ENCODE measurements at places on chromosomes 6 and 20.

DNA sequence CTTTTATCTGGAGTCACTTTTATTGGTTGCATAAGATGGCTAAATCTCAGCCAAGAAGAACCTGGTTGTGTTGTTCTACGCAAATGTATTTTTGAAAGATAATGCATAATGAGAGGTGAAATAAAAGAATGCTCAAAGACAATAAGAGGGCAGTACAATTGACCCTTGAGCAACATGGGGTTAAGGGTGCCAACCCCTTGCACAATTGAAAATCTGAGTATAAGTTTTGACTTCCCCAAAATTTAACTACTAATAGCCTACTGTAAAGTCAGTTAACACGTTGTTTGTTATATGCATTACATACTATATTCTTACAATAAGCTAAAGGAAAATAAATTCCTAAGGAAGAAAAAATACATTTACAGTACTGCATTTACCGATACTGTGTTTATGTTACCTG, 5.9 kb downstream of the RNF146 start:
- no peaks in the 10 kb centered on the region for H3K27me3 ChIP-seq
- no peak overlapping the region for H3K4me3 ChIP-seq
- H3K36me3 ChIP-seq, result peaks cover 2% of the 10 kb centered on the region
- no peak overlapping the region for H3K27ac ChIP-seq
- peaks cover 20% of the 10 kb centered on the region for H3K4me1 ChIP-seq

DNA sequence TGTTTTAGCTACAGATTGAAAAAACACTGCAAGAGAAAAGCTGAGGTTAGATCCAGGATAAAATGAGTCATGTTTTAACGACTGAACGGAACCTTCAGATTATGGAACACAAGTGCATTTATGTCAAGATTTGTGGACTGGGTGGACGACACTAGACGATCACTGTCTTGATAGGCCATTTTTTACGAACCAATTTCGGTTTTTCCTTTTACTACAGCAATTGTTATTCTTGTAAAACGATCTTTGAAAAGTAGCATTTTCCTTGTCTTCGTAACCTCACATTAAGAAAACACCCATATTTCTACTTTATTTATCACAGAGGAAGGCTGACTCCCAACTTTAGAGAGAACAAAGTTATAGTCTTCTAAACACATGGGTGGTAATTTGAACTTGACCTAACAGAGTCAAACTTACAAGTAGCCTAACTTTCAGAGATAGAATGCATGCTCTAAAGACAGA, 294.2 kb upstream of the TCF21 start:
- H3K27ac ChIP-seq, result no peak overlapping the region
- no peak for ATAC-seq
- H3K36me3 ChIP-seq, result no peaks in the 10 kb centered on the region
- no peaks in the 10 kb centered on the region for H3K27me3 ChIP-seq
- no peaks in the 10 kb centered on the region for H3K4me1 ChIP-seq
- H3K4me3 ChIP-seq, result no peak overlapping the region

DNA sequence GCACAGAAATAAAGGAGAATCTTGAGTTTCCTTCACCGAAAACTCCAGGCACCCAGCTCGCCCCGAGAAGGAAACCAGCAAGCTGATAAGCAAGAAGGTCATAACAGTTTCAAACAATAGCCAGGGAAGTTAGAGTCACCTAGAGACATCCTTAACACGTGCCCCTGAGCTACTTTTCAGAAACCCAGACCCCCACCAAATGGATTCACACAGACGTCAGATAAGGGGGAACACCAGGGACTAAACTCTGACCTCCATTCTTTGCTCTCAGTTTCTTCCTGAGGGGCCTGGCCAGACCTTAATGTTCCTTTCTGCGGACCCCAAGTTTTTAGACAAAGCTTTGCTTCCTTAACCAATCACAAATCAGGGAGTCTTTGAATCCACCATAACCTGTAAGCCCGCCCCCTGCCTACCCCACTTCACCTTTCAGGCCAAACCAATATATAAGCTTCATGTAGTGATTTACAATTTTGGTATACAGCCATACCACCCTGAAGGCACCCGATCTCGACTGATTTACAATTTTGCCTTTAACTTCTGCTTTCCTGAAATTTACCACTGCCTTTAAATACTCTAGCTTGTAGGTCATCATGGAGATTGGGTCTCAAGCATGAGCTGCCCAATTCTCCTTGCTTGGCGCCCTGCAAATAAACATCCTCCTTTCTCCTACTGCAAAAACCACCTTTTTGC, 11.7 kb downstream of the SOD2 start:
- H3K27me3 ChIP-seq, result no peaks in the 10 kb centered on the region
- no peak overlapping the region for H3K27ac ChIP-seq
- ATAC-seq, result no peak
- no peak overlapping the region for H3K4me3 ChIP-seq
- peaks cover 90% of the 10 kb centered on the region for H3K36me3 ChIP-seq
- H3K4me1 ChIP-seq, result peaks cover 9% of the 10 kb centered on the region

- H3K36me3 ChIP-seq, result peaks cover 12% of the 10 kb centered on the region
- H3K4me3 ChIP-seq, result peak overlapping the region; percentile 22
- H3K4me1 ChIP-seq, result peaks cover 13% of the 10 kb centered on the region
- ATAC-seq, result peak; percentile 76
- H3K27me3 ChIP-seq, result no peaks in the 10 kb centered on the region
Measured at GRCh38 chr6:87705070-87705691, 3.1 kb upstream of the AKIRIN2 start.

DNA sequence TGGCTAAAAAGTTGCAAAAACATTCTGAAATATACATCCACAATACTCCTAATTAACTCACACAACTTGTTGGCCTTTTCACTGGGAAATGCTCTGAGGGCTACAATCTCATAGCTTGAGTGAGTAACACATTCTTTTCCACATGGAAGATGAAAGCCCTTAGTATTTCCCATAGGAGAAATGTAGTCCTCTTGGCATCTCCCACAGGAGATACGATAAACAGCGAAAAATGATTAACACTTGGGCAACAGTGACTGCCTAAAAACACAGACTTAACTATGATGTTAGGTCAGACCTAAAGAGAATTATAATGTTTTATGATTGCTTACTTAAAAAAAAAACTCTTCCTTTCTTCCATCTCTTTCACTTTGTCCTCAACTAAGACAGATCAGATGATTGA, 9.0 kb downstream of the MYLK4 start:
- no peak for ATAC-seq
- no peak overlapping the region for H3K27ac ChIP-seq
- no peaks in the 10 kb centered on the region for H3K4me1 ChIP-seq

DNA sequence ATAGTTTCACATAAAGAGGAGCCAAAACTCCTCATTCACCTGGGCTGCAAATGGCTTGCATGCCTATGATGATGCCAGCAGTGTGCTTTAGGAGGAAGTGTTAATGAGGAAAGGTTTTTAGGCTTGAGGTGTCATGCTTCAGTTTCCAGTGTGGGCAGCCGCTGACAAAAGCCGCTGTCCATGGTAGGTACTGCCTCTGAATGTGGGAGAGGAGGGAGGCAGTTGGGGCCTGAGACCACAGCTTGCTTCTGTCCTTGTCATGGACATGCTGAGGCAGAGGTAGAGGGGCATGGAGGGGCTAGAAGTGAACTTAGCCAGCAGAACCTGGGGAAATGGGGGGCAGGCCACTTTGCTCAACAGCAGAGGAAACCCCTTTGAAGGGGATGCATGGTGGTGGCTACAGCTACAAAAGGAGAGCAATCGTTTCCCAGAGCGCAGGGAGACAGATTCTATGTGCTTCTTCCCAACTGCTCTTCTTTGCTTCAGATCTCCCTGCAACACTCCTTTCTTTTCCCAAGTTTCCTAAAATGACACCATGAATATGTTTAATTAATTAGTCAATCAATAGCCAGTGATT, 372.1 kb upstream of the CNR1 start:
- H3K4me3 ChIP-seq, result no peak overlapping the region
- H3K36me3 ChIP-seq, result no peaks in the 10 kb centered on the region
- no peak overlapping the region for H3K27ac ChIP-seq

GRCh38 chr6:119848696-119849095, 499.1 kb upstream of the MAN1A1 start:
- no peaks in the 10 kb centered on the region for H3K36me3 ChIP-seq
- no peak overlapping the region for H3K27ac ChIP-seq
- no peak for ATAC-seq
- peaks cover 7% of the 10 kb centered on the region for H3K27me3 ChIP-seq
- no peak overlapping the region for H3K4me3 ChIP-seq

DNA sequence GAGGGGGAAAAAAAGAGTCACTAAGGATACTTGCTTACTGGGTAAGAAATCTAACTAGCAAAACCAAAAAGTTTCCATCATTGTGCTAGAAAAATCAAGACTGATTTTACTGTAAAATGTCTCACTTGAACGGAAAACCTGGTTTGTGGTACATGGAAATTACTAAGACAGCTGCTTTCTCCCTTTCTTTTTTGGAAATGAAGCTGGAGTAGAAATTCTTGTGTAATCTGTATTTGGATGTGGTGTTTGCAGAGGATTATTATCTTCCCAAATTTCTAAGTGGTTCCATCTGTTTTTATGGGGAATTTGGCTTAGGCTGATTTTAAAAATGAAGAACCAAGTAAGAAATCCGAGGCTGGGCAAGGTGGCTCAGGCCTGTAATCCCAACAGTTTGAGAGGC, 20.4 kb downstream of the EPB41L2 start:
- no peaks in the 10 kb centered on the region for H3K27me3 ChIP-seq
- no peak for ATAC-seq
- no peak overlapping the region for H3K27ac ChIP-seq
- H3K4me3 ChIP-seq, result no peak overlapping the region
- no peaks in the 10 kb centered on the region for H3K36me3 ChIP-seq
- H3K4me1 ChIP-seq, result no peaks in the 10 kb centered on the region

DNA sequence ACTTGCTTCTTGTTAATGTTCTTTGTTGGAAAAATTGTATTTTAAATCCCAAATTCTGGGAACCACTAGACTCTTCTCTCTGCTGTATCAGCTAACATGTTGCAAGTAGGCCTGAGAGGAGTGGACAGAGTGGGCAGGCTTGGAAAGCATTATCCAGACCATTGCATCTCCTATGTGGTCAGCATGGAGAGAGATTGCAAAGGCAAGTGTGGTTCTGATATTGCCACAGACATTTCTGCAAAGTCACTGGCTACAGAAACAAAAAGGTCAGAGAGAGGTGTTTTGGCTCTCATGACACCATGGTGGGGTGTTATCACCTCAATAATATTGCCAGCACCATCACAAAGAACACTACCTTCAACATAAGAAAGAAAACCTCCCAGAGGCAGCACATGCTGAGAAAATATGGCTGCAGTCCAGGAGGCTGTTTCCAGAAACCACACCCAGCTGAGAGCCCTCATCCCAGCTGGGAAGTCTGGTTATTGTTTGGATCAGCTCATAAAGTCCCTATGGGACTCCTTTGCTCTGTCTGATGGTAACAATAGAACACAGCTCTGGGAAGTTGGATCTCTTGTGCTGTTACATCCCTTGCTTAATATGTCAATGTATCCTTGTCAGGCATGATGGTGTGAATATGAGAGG, 78.2 kb upstream of the TBX18 start:
- no peaks in the 10 kb centered on the region for H3K27me3 ChIP-seq
- no peak overlapping the region for H3K4me3 ChIP-seq
- ATAC-seq, result no peak
- no peaks in the 10 kb centered on the region for H3K4me1 ChIP-seq

DNA sequence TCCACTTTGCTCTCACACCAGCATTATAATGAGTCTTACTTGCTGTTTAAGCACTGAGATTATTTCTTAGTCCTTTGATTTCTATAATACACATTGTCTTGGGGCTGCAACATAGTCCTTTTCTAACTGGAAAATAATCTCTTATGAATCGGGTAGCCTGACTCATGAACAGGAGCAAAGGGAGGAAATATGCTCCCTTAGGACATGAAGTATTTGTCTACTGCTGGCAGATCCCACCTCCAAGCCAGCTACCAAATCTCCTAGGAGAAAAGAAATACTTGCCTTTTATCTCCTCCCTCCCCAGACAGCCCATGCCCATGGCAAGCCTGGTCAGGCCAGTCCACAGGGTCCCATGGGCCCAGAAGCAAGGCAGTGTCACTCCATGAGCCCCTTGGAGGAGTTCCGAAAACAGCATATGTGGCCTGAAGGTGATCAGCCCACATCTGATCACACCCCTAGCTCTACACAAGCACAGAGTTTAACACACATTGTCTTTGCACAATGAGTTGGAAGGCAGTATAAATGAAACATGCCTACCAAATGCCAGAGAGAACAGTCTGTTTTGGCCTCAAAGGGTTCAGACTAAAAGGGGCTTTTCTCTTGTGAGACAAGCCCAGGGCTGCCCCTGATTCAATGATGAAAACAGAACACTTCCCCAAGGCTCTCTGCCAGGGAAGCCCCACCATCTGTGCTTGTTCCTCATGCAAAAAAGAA, 37.1 kb upstream of the SLC4A11 start:
- no peak overlapping the region for H3K27ac ChIP-seq
- H3K27me3 ChIP-seq, result no peaks in the 10 kb centered on the region
- H3K4me1 ChIP-seq, result no peaks in the 10 kb centered on the region
- no peak for ATAC-seq
- no peak overlapping the region for H3K4me3 ChIP-seq

- no peak overlapping the region for H3K4me3 ChIP-seq
- ATAC-seq, result no peak
- H3K27me3 ChIP-seq, result peaks cover 4% of the 10 kb centered on the region
- H3K27ac ChIP-seq, result no peak overlapping the region
- H3K36me3 ChIP-seq, result no peaks in the 10 kb centered on the region
Measured at GRCh38 chr6:75991941-75992340, 80.5 kb downstream of the IMPG1 start.

DNA sequence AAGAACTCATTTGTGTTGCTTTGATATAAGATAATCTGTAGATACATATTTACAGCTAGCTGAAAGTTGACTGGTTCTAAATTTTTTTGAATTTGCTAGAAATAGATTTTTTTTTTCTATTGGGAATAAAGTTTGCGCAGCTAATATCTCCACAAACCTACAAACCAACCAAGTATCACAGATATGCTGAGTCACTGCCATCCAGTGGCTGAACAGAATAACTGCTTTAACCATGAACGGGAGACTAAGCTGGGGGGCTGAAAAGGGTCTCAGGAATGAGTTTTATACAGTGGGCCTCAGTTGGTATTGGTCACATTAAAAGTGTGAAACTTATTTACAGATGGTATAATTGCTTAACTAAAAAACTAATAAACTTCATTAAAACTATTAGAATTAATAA, 326.7 kb upstream of the CNR1 start:
- peaks cover 11% of the 10 kb centered on the region for H3K27me3 ChIP-seq
- H3K4me1 ChIP-seq, result no peaks in the 10 kb centered on the region
- H3K27ac ChIP-seq, result no peak overlapping the region
- no peaks in the 10 kb centered on the region for H3K36me3 ChIP-seq

- H3K4me1 ChIP-seq, result peaks cover 22% of the 10 kb centered on the region
- H3K36me3 ChIP-seq, result no peaks in the 10 kb centered on the region
- no peak overlapping the region for H3K27ac ChIP-seq
- H3K4me3 ChIP-seq, result no peak overlapping the region
Measured at GRCh38 chr20:49306903-49307620, 29.2 kb upstream of the ZNFX1 start.

- no peak overlapping the region for H3K4me3 ChIP-seq
- H3K36me3 ChIP-seq, result peaks cover 81% of the 10 kb centered on the region
- no peaks in the 10 kb centered on the region for H3K27me3 ChIP-seq
- H3K4me1 ChIP-seq, result no peaks in the 10 kb centered on the region
- ATAC-seq, result no peak
Measured at GRCh38 chr6:83152913-83153312, 40.2 kb downstream of the PGM3 start.

Measured in activated T-helper 17 cell treated with anti-CD3 and anti-CD28 coated beads, Interleukin-2, amount 50 U/mL, for 72 hours (primary cell).